ENCODE measurements at places on chromosomes 16 and 17. TPM values are rescaled to one million over a fixed set of nuclear protein-coding genes. Genes with fewer than 3 reads are reported as not detected.

SMIM5 gene
- 0.20 TPM for total RNA-seq

- DNase-seq, result no peak
Observed at GRCh38 chr16:3095869-3096268, 3.2 kb downstream of the ZSCAN10 start.

DNA sequence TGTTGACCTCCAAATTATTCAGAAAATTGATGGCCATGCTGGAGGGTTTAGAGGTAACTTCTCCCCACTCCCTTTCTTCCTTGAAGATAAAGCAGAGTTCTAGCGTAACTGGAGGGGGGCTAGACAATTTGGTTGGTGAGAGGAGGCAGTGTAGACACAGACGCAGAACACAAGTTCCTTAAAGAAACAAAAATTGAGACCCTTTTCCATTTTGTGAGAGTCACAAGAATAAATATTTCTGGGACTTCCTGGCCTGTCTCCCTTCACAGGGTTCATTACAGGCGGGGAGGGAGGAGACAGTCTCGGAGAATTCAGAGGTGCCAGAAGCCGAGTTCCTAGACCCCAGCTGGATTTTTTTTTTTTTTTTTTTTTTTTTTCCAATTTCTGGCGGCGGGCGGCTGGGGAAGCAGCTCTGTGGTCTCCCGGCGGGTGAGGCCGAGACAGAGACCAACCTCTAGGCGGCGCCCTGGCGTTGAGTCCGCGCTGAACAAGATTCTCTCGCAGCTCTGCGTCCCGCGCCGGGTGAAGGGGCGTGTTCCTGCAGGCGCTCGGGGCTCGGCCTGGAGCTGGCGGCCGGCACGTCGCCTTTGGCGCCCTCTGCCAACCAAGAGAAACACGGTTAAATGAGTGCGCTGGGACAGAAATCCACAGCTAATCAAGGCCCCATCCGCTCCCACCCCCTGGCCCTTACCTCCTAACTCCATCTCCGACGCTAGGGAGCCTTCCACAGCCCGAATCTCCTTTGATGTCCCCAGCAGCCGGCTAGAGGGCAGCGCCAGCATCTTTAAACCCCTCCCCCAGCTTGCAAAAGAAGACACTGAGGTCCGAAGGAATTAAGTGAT lies 10.2 kb upstream of the HOXB9 start:
- peak; percentile 96 for DNase-seq

- no peak for DNase-seq
Observed at GRCh38 chr17:58065238-58065637, 18.0 kb upstream of the DYNLL2 start.

- no peak for DNase-seq
Observed at GRCh38 chr17:81419886-81420768, 24.9 kb downstream of the BAHCC1 start.

DNA sequence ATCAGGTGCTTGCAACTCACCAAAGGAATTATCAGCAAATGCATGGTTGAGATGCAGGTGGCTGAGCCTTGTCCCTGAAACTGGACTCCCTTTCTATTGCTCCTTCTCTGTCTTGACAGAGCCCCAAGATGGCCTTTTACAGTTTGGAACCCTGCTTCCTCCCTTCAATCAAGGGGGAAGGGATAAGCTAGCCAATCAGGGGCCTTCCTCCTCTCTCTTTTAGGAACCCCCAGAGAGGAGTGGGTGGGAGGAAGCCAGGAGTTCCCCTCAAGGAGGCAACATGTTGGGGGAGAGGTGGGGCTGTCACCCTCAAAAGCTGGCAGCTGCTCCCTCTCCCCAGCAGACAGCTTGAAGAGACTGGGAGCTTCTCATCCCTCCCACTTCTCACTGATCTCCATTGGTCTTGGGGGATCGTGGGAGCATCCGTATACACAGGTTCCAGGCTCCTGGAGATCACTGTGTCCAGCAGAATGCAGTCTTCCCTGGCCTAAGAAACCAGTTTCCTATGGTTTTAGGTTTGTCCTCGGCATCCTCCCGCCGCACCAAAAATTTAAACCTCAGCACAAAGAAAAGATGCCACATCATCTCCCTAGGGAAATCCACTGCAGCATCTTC lies 7.2 kb downstream of the RASL10B start:
- DNase-seq, result no peak

KATNIP gene
- 22.9 TPM for total RNA-seq

DNA sequence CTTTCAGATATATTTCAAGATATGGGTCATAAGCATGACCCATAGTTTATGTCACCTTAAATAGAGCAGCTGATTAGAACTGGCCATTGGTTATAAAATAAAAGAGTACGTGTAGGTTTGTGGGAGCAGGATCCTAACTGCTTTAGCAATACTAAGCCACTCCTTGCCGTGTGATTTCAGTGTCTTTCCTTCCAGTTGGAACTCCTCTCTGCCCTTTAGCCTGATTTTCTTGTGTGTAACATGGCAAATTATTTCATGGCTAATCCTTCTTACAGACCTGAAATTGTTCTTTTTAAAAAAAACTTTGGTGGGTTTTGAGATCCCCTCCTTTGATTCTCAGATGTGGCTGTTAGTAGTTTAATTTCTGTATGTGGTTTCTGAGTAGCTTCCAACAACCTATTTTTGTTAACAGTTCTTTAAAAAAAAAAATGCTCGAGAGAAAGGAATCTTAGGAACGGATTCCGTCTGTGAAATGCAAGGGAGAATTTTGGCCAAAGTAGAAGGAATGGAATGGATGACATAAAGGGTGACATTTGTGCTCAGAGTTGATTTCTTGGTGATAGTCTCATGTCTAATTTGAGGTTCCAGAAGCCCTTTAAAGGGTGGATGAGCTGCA lies 39.9 kb downstream of the DHRS7B start:
- DNase-seq, result no peak

PIRT gene
- total RNA-seq, result 0.32 TPM

DNA sequence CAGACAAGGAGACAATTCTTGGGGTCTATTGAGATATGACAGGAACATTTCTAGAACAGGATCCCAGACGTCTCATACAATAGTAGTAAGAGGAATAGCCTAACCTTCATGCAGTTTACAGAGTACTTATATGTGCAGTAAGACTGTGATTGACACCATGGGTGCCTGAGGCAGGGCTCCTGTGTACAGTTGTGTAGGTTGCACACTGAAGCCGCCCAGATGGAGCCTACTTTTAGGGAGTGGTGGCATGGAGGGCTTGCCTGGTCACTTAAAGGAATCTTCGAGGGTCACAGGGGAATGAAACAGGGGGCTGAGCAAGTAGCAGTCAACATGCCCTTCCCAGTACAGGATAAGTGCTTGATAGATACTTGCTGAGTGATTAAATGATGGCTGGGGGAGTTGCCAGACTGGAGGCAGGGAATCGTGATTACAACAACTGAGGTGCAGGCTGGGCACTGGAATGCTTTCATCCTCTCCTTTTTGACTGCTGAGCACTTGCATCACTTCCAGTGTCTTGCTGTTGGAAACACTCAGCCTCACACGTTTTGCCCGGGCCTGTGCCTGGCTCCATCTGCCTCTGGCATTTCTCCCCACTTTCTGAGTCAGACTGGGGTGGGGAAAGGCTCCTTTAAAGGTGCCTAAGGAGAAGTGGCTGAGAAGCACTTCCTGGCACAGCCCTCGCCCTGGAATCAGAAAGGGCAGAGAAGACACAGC lies 71.0 kb downstream of the COPRS start:
- DNase-seq, result no peak

KCNG4 gene
- not detected for total RNA-seq

DNA sequence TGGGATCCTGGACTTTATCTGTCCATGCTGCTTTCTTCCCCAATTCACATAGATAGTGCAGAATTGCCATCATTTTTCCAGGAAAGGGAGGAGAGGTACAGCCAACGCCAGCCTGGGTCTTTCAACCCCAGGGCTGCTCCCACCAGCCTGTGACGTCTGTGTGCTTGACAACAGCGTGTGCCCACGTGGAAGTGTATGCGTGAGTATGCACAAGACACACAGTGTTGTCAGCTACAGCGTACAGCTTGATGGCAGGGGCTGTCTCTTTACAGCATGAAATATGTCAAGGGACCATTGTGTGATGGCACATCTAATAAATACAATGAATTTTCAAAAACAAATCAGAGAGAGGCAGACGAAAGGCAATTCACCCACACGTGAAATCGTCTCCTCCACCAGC lies 62.3 kb downstream of the GSG1L start:
- DNase-seq, result no peak

HBA2 gene
- total RNA-seq, result not detected

DNA sequence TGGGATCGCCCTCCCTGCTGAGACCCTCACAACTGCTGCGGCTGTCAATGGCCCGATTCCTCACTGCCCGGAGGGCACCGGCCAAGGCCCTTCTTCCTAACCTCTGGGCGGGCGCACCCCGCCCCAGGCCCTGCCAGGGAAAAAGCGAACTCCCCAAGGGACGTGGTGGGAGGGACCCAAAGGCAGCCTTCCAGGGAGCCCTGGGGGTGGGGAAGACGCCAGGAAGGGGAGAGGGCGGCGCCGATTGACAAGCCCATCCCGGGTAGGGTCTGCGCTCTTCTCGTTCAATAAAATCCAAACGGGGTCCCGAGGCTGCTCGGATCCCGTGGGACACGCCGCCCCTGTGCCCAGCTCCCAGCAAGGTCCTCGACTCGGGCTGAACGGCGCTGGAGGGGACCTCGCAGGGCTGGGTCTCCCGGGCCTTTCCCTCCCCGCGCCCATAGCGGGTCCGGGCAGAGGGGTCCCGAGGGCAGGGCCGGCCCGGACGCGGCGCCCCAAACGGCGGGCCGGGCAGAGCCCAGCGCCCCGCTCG lies 416 bp downstream of the KIFC3 start:
- DNase-seq, result no peak

Measured in glutamatergic neuron (in vitro differentiated cells).